ENCODE measurements at places on chromosomes 16 and 17. TPM values are rescaled to one million over a fixed set of nuclear protein-coding genes. Genes with fewer than 3 reads are reported as not detected.

The SDR42E2 gene
- total RNA-seq, result not detected

The PRSS21 gene
- total RNA-seq, result not detected

The C17orf107 gene
- 4.8 TPM for total RNA-seq

The NPIPB6 gene
- not detected for total RNA-seq

The SLC5A2 gene
- not detected for total RNA-seq

The DPEP2 gene
- total RNA-seq, result not detected

The CDRT15 gene
- not detected for total RNA-seq

GRCh38 chr16:26952411-26952810 is 114.3 kb upstream of the C16orf82 start:
- no peak for DNase-seq

GRCh38 chr17:35875072-35875799 is 4.9 kb downstream of the CCL5 start:
- DNase-seq, result no peak

DNA sequence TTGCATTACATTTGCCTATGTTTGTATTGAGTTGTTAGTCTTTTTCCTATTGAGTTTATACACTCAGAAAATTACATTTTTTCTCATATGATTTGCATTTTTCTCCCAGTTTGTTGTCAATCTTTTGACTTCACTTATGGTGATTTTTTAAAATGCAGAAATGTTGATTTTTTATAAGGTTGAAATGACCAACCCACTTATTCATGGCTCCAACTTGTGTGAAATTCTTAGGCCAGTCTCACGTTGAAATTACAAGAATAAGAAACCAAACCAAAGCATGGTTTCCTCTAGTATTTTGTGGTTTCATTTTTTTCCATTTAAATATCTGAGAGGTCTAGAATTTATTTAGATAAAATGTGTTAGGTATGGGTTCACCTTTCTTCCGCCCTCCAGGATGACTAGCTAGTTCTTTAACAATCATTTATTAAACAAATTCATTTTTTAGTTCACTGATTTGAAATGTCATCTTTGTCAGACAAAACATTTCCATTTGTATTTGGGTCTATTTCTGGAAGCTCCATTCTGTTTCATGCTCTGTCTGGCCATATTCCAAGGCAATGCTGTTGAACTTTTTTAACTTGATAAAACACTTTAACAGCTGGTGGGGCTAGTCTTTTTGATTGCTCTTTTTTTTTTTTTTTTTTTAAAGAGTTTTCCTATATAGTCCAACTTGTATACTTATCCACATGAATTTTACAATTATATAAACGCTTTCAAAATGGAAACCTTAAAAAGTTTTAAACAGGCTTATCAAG is 40.0 kb downstream of the FAM20A start:
- no peak for DNase-seq

- no peak for DNase-seq
Measured at GRCh38 chr17:33152783-33153182, 140.3 kb downstream of the ASIC2 start.

GRCh38 chr17:39709319-39709997 is 9.6 kb downstream of the ERBB2 start:
- DNase-seq, result no peak

DNA sequence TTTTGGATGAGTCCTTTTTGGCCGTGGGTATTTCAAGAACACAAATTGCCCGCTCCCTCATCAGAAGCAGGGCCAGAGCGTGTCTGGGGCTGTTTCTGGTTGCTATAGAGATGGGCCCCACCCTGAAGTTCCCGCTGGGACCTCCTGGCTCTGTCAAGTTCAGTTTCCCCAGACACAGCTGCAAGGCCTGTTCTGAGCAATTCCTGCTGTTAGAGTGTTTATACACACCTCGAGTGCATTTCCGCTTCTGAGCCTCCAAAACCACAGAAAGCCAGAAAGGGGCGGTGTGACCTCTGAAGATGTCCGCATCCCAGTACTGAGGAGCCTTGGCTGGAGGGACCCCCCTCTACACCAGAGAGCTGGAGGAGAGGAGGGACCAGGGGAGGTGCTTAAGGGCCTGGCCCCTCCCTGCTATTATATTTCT is 9.3 kb upstream of the WBP2 start:
- DNase-seq, result no peak

- no peak for DNase-seq
Measured at GRCh38 chr17:28871056-28871579, 16.3 kb downstream of the ERAL1 start.

DNA sequence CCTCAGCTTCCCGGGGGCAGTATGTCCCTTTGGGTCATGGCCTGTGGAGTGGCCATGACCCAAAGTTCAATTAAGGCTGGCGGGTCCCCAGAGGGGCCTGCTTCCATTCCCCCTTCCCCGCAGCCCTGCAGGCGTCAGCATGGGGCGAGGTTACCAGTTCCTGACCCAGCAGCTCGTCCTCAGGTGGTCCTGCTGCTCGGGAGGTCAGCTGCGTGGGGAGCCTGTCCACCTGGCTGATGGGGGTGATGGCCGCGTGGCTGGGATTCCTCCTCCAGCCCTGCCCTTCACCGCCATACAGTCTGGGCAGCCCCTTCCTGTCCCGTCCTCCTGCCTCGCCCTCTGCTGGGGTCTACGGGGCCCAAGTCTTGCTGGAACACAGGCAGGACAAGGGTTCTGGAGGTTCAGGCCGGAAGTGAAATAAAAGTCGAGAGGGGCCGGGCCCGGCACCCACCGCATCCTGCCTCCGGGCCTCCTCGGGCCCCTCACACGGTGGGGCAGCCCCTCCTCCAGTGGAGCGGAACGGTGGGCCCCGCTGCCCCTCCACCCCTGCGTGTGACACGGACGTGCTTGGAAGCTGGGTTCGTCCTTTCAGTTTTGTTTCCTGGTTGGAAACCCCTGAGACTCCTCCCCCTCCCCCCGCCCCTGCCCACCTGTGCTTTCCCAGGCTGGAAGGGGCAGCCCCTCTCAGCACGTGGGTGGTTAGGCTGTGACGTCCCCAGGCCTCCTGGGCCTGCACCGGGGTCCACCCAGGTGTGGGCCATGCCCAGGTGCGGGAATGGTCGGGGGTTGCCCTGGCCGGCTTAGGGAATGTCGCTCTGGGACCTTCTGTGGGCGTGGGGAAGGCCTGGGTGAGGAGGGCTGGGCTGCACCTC is 6.8 kb downstream of the UBALD2 start:
- no peak for DNase-seq

- DNase-seq, result no peak
Measured at GRCh38 chr17:28499364-28499664, 6.8 kb upstream of the FOXN1 start.

- peak; percentile 18 for DNase-seq
Measured at GRCh38 chr16:83704656-83705055, 103.1 kb upstream of the HSBP1 start.

DNA sequence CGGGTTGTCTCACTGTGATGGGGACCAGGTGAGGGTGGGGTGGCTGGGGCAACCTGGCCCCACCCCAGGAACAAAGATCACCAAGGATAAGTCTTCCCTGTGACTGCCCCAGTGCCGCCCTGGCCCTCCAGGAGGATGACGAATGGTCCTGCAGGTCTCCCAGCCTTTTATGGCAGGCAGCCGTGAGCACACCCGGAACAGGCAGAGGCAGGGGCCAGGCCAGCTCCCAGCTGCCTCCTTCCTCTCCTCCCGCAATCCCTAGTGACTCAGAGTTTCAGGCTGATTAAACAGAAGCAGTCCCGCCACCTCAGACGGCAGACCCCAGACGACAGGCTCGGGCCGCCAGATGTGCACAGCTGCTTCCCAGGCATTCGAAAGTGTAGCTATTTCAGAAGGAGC is 13.3 kb downstream of the JUP start:
- peak; percentile 86 for DNase-seq

GRCh38 chr16:14418795-14419225 is 211.2 kb downstream of the PARN start:
- no peak for DNase-seq

DNA sequence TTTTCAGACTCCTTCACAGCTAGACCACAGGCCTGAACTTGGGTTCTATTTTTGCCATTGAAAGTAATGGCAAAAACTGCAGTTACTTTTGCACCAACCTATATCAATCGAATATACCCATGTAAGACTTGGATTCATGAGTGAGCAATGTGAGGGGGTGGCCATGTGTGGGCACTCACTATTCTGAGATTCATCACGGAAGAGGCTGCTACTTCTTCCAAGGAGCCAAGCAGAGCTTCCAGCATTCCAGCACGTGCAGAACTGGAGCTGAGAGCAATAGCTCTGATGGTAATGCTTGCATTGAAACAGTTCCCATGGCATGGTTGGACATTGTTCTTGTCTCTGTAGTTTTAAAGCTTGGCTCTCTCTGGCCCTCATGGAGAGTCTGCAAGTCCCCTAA is 327.6 kb downstream of the CA10 start:
- DNase-seq, result no peak

- no peak for DNase-seq
Measured at GRCh38 chr17:19747829-19748806, at the start of gene ALDH3A1. Gene ALDH3A1, minus strand, starts transcription at chr17:19748298. Its CDS starts 3,169 bp downstream, at chr17:19745129.

DNA sequence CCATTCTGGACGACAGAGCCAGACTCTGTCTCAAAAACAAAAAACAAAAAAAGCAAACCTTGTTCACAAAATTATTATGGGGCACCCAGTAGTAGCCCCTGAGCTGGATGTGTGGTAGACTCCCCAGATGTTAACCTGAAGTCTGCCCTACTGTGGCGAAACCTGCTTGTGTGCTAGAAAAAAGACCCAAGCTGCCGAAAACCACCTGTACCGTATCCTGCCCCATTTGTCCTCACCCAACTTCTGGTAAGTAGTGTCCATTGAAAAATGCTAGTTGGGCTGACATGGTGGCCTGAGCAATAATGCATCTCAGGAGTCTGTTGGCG is 9.1 kb downstream of the RMI2 start:
- no peak for DNase-seq

GRCh38 chr16:14669776-14670175 is 24.3 kb downstream of the PLA2G10 start:
- no peak for DNase-seq
